CD8-positive, alpha-beta memory T cell (primary cell): ENCODE measurements at places on chromosomes 3 and 15. TPM values are rescaled to one million over a fixed set of nuclear protein-coding genes. Genes with fewer than 3 reads are reported as not detected.

- no peaks in the 10 kb centered on the region for H3K4me1 ChIP-seq
- H3K36me3 ChIP-seq = no peaks in the 10 kb centered on the region
- H3K4me3 ChIP-seq = no peak overlapping the region
- no peak for DNase-seq
Observed at GRCh38 chr3:187698499-187699399, 3.6 kb downstream of the RTP2 start.

DNA sequence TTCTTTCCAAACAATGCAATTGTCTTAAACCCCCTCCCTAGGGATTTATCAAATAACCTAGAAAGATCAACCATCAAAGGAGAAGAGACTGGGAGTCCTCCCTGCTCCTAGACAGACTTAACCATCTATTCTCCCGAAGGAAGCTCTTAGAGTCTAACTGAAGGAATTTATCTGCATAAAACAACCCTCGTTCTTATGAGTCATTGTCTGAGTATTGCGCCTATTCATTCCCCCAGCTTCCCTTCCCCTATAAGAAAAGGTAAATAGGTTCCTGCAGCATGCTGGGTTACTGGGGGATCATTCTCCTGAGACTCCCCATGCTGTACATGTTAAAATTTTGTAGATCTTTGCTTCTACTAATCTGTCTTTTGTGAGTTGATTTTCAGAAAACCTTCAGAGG is 412.7 kb downstream of the OCA2 start:
- H3K4me3 ChIP-seq = no peak overlapping the region
- H3K27ac ChIP-seq = no peak overlapping the region
- no peaks in the 10 kb centered on the region for H3K4me1 ChIP-seq
- no peaks in the 10 kb centered on the region for H3K36me3 ChIP-seq
- no peak for DNase-seq

DNA sequence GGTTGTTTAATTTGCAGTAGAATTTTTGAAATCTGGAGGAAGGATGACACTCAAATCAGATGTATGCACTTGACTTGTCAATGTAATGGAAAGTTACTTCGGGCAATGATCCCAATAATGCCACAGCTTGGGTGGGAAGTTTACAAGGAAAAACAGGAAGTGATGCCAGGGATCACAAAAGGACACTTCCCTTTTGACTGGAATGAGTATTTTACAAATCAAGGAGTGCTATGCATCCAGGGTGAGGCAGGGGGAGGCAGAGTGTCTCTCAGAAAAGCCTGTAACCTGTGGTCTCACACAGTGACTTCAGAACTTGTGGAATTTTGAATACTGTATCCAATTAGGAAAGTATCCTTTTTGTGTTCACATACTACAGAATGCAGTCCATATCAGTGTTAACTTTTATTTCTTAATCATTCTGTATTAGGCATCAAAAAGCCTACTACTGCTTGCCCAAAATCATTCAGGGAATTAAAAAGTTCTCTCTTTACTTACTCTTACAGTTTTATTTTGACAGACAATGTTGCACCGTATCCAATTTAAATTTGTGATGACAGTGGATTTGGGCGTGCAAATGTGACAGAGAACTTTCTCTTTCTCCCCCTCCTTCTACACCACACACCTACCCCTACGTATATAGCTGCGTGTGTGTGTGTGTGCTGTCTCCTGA is 445.1 kb downstream of the MECOM start:
- H3K4me3 ChIP-seq = no peak overlapping the region
- no peaks in the 10 kb centered on the region for H3K4me1 ChIP-seq
- H3K27ac ChIP-seq = no peak overlapping the region
- no peak for DNase-seq
- no peaks in the 10 kb centered on the region for H3K36me3 ChIP-seq
- no peaks in the 10 kb centered on the region for H3K27me3 ChIP-seq

GRCh38 chr15:101112336-101113113 is 139.3 kb downstream of the CHSY1 start:
- no peaks in the 10 kb centered on the region for H3K27me3 ChIP-seq
- H3K4me1 ChIP-seq = no peaks in the 10 kb centered on the region
- H3K27ac ChIP-seq = no peak overlapping the region
- no peak for DNase-seq
- H3K36me3 ChIP-seq = no peaks in the 10 kb centered on the region

DNA sequence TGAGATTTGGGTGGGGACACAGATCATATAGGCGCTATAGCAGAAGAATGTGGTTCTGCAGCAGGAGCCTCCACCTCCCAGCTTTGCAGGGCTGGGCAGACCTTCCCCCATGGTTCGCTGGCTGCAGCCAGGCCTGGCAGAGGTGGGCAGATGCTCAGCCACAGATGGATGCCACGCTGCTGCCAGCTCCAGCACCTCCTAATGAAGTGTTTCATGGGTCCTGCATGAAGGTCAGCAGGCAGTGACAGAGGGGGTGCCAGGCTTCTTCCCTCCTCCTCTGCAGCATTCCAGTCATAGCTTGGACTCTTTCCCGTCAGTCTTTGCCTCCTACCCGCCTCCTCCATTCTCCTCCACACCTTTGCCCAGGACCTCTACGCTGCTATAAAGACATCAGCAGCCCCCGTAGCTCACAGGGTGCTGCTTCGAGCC is 85.9 kb downstream of the SLCO3A1 start:
- H3K27ac ChIP-seq = no peak overlapping the region
- peaks cover 18% of the 10 kb centered on the region for H3K4me1 ChIP-seq
- H3K4me3 ChIP-seq = no peak overlapping the region
- no peaks in the 10 kb centered on the region for H3K36me3 ChIP-seq
- no peak for DNase-seq

ROPN1B gene
- polyA plus RNA-seq = not detected

DNA sequence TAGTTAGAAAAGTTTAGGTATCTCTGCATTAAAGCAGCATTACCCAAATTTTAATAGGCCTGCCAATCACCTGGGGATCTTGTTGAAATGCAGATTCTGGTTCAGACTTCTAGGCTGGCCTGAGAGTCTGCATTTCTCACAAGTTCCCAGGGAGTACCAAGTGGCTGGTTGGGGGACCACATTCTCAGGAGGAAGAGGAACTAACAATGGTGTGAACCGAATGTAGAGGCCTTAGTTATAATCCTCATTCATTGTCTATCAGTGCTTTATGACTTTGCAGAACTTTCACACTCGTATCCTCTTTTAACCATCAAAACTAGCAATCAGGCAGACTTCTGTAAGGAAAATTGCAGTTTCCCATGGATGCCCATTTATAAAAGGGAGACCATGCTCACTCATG is 38.2 kb upstream of the UBE2E1 start:
- no peaks in the 10 kb centered on the region for H3K4me1 ChIP-seq
- H3K27ac ChIP-seq = no peak overlapping the region

GRCh38 chr3:27488821-27489220 is 4.6 kb upstream of the SLC4A7 start:
- H3K27me3 ChIP-seq = no peaks in the 10 kb centered on the region
- no peaks in the 10 kb centered on the region for H3K36me3 ChIP-seq
- H3K4me1 ChIP-seq = no peaks in the 10 kb centered on the region
- no peak for DNase-seq

DNA sequence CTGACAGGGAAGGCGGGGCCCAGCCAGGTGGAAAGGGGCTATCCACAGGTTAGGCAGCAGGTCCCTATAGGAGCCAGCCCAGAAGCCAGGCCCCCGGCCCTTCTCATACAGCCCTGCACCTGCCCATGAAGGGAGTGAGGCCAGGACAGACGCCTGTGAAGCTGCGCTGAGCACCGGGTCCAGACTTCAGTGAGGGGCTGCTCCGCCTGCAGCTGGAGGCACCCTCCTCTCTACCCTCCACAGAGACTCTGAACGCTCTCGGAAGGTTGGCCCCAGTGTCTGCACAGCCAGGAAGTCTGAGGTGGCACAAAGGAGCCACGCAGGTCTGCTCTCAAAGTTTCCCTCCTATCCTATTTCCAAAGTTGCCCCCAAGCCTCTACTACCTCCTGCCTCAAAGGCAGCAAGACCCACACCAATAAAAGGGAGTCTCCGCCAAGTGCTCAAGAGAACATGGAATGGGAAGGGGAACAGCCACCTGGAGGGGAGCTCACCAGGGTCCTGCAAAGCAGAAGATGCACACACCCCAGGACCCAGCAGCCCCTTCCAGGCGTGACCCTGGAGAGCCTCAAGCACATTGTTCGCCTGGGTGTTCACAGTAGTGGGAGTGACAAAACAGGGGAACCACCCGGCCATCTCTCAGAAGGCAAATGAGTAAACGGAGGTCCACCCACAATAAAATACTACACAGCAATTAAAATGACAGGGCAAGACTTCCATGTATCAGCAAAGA is 19.5 kb downstream of the XXYLT1 start:
- peaks cover 4% of the 10 kb centered on the region for H3K4me1 ChIP-seq
- H3K4me3 ChIP-seq = no peak overlapping the region
- H3K36me3 ChIP-seq = no peaks in the 10 kb centered on the region
- no peak for DNase-seq

DNA sequence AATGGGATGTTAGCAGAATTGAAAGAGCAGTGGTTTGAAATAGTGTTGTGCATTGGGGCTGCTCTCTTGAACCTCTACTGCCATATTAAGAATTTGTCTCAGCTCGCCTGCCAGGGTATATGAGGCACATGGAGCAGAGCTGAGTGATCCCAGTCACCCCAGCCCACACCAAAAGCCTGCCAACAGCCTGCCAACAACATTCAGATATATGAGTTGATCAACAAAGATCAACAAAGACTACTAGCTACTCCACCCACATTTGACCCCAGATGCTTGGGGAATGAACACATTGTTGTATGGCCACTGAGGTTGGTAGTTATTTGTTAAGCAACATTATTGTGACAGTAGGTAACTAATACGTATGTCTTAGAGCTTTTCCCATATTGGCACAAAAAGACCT is 570.9 kb upstream of the IL12A start:
- no peaks in the 10 kb centered on the region for H3K27me3 ChIP-seq
- H3K4me3 ChIP-seq = no peak overlapping the region
- no peak for DNase-seq
- no peaks in the 10 kb centered on the region for H3K36me3 ChIP-seq
- no peak overlapping the region for H3K27ac ChIP-seq

DNA sequence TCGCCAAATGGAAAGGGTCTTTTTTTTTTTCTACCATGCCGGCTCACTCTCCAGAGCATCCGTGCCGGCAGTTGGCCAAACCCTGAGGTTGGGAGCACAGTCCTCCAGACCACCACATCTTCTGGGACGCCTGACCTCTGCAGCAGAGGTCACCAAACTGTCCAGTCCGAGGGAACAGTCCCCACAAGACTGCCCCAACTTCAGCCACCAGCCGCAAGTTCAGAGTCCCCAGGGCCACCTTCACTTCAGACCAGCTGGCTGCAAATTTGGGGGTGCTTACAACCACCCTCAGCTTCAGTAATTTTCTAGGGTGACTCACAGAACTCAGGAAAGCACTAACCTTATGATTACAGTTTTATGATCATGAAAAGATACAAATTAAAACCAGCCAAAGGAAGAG is 28.9 kb downstream of the PLA2G4D start:
- no peaks in the 10 kb centered on the region for H3K36me3 ChIP-seq
- H3K4me1 ChIP-seq = no peaks in the 10 kb centered on the region
- no peaks in the 10 kb centered on the region for H3K27me3 ChIP-seq
- H3K4me3 ChIP-seq = no peak overlapping the region
- DNase-seq = no peak

DNA sequence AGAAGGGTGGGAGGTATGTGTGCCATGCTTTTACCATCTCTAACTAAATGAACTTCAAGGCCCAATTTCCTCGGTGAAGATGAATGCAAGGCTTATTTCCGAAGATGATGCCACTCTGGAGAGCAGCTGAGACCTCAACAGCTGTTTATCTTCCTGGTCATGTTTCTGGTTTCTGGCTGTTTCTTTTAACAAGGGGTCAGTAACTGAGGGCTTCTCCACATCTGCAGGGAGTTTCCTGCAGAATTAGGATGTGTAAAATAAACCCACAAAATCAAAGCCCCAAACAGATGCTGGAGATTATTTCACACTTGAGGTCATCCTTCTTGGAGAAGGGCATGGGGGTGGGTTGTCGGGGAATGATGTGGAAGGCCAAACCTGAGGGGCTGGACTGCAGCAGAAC is 220.3 kb downstream of the THSD4 start:
- no peaks in the 10 kb centered on the region for H3K4me1 ChIP-seq
- H3K4me3 ChIP-seq = no peak overlapping the region
- DNase-seq = no peak
- H3K27me3 ChIP-seq = no peaks in the 10 kb centered on the region
- H3K27ac ChIP-seq = no peak overlapping the region

DNA sequence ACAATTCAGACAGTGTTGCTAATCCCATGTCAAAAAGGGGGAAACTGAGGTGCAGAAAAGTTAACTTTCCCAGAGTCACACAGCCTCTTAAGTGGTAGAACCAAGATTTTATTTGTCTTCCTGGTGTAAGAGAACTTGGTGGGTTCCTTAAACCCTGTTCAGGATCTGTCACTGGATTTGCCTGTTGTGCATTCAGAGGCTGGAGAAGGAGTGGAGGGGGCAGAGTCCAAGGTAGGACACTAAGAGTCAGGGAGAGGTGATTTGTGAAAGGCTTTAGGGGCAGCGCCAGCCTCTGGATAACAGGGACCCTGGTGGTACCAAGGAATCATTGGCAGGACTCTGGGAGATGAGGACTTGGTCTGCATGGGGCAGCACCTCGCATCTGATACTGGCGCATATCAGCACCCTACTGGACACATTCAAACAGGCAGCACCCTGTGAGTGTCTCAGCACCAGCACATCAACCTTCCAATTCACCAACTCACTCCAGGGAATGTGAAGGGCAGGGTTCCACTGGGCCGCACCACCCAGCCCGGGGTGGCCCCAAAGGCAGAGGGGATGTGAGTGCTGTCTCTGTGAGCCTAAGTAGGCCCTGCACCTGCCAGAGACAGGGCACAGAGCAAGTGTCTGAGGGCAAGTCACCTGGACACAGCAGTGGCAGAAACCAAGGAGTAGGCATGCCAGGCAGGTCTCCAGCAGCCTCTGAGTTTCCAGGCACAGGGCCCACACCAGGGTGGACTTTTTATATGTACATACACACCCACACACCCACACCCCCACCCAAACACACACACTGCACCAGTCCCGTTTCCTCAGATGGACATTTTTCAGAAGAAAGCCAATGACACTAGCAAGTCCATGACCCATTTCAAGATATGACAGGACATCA is 71.6 kb downstream of the LIPC start:
- DNase-seq = no peak
- H3K4me1 ChIP-seq = peaks cover 17% of the 10 kb centered on the region
- no peak overlapping the region for H3K27ac ChIP-seq
- H3K36me3 ChIP-seq = no peaks in the 10 kb centered on the region
- H3K4me3 ChIP-seq = no peak overlapping the region
- H3K27me3 ChIP-seq = no peaks in the 10 kb centered on the region

DNA sequence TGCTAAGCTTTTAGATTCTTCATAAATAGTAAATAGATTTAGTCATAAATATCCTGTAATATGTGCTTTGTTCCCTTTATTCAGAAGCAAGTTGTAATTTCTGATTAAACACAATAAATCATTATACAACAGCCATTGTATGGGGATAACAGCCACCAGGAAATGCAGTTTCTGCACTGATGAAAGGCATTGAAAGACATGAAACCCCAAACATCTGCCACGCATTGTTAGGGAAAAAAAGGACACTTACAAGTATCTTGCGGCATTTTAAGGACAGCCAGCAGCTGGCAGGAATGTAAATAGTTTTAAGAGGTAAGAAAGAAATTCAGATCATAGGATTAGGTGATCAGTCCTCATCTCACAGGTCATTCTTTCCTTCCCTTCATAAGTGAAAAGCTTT is 801.1 kb upstream of the LMCD1 start:
- H3K4me3 ChIP-seq = no peak overlapping the region
- no peaks in the 10 kb centered on the region for H3K36me3 ChIP-seq
- H3K27me3 ChIP-seq = no peaks in the 10 kb centered on the region
- H3K4me1 ChIP-seq = no peaks in the 10 kb centered on the region
- H3K27ac ChIP-seq = no peak overlapping the region
- DNase-seq = no peak
